ENCODE measurements at places on chromosomes 12 and 14. TPM values are rescaled to one million over a fixed set of nuclear protein-coding genes. Genes with fewer than 3 reads are reported as not detected.

Gene TAS2R50
- 0.63 TPM for total RNA-seq

GRCh38 chr12:57046947-57047890 lies 2.7 kb downstream of the MYO1A start:
- no peak for DNase-seq

GRCh38 chr14:66036547-66036946 lies 449.6 kb upstream of the CCDC196 start:
- DNase-seq = no peak

DNA sequence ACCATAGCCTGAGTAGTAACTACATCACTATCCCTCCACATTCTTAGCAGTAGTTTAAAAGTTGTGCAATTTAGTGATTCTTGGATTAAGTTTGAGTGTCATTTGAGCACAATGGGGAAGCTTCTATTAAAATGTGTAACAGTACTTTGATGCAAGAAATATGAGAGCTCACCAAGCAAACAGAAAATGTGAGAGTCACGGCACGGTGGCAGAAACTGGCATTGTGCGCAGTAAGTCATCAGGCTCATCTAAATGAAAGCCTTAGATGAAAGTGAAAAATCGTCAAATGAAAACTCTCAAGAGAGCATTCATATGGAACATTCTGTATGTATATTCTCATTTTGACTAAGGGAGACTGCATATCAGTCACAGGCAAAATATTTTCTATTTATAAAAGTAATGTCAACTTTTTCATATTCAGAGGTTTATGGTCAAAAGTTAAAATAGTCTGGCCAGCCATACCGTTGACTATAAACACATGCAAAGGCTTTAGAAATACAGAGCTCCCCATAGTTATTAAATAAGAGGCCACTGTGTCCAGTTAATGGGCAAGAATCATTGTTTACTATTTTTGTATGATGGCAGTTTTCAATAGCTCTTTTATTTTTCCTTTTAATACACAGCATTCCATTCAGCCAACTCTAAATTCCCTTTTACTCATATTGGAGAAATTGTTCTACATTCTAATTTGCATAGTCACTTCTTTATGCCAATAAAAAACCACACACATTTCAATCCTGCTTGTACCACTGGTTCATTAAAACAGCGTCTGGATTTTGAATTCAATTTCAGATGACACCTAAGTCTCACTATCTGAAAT lies 167.9 kb downstream of the PRKD1 start:
- no peak for DNase-seq

- DNase-seq = no peak
Observed at GRCh38 chr12:49015196-49015595, 3.4 kb downstream of the PRKAG1 start.

Gene PMEL
- 0.86 TPM for total RNA-seq

GRCh38 chr12:127925971-127926370 lies 341.0 kb upstream of the TMEM132C start:
- DNase-seq = peak; percentile 60

Gene CYP46A1
- 5.7 TPM for total RNA-seq

- no peak for DNase-seq
Observed at GRCh38 chr14:49960453-49960852, 67.6 kb downstream of the ARF6 start.
